ENCODE measurements at places on chromosomes 3 and 15.

DNA sequence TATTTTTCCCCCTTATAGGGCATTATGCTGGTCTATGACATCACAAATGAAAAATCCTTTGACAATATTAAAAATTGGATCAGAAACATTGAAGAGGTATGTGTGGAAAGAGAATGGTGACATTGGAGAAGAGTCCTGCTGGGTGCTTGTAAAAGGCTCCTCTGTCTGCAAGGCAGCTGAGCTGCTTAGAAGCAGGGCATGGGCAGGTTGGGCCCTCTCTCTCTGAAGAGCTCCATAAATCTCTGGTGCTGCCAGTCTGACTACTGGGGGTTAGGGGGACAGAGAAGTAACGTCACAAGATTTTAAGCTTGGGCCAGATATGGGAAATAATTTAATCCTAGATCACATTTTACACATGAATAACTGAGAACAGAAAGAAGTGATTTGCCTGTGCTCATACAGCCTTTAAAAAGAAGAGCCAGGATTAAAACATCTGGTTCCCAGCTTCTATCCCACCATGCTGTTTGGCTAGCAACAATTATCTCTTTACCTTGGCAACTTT, 21.9 kb upstream of the APH1B start:
- DNase-seq, result no peak

GRCh38 chr3:106184540-106185457, 316.0 kb upstream of the CBLB start:
- peak; percentile 24 for DNase-seq

- DNase-seq, result no peak
Measured at GRCh38 chr3:111812701-111813100, 46.4 kb upstream of the PHLDB2 start.

GRCh38 chr3:55409806-55410205, 77.3 kb downstream of the WNT5A start:
- DNase-seq, result no peak

DNA sequence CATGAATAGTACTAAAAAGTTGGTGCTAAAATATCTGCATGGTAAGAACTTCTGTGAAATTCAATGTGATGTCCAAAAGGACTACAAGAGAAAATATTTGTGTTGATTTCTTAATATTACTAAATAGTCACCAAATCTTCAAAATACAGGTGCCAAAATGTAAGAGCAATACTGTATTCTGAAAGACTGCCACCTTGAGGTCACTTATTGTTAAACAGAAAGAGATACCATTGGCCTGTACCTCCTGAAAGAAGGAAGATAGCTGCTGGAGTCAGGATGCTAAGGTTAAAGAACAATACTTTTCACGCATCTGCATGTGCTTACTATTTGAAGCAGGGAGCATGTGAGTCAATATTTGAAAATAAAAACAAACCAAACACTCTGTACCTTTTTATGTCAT, 72.0 kb upstream of the LSAMP start:
- no peak for DNase-seq

DNA sequence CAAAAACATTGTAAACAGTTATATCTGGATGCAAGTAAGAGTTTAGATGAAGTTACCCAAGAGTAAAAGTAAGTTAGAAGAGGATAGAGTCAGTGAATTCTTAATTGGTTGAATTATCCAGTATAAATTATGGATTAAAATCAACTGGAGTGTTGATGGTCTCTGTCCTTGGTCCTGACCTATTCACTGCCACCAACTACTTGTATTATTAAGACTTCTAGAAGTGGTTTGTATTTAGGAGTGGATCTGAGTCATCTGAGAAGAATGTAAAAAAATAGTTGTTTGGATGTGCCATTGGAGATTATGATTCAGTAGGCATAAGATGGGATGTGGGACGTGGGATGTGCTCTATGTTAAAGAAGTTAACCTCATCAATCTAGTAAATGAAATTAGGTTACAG, 86.4 kb downstream of the SYNPR start:
- no peak for DNase-seq

DNA sequence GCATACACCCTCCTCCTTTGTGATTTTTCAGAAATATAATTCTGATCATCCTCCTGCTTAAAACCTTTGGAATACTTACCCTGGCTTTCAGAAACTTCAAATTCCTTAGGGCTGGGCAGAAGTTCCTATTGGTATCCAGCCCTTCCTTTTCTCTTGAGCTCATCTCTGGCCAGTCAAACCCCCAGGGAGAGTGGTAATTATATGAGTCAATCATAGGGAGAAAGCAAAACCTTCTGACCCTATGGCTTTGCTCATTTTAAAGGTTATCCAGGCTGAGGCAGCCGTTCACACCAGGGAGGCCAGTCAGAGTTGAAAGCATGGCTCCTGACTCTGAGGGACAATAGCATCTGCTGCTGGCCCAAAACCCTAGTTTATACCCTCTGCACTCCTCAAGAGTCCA, 23.9 kb upstream of the CTNNB1 start:
- no peak for DNase-seq

DNA sequence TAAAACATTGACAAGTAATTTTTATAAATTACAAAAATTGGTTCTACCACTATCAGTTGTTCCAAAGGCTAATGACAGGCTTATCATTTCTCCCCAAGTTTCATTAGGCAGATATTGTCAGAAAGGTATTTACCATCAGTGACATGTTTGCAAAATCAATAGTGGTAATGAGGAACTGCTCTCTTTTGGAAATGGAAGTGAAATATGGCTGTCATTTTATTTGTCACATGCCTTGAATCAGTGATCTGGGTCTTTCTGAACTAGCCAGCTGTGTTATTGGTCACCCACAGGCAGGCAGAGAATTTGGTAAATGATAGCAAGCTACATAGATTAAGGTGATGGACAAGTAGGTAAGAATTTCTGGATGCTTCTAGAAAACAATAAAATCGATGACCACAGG, 268.0 kb upstream of the ARHGEF26 start:
- no peak for DNase-seq

DNA sequence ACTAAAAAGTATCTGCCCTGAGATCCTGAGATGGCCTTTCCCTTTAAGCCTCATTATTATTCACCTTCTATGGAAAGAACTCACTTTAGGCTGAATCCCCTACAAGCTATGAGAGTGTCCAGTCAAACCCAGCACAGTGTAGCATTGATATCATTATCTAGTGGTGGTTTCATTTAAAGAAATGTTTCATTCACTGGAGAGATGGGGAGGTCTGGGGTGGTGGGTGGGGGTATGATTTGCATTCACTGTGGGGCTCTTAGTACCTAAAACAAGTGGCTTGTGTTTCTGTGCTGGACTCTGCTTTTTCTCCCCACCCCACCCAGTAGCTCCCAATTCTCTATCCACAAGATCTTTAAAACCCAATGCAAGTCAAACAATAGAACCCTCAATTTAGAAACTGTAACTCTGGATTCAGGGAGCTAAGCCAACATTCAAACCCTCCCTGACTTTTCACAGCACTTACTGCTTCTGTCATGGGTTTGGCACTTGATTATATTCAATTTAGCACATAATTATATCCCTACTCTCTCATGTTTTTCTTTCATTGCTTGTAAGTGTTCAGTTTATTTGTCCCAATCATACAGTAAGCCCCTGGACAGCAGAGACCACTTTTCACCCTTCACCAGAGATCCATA, 310.5 kb upstream of the THBS1 start:
- DNase-seq, result no peak

DNA sequence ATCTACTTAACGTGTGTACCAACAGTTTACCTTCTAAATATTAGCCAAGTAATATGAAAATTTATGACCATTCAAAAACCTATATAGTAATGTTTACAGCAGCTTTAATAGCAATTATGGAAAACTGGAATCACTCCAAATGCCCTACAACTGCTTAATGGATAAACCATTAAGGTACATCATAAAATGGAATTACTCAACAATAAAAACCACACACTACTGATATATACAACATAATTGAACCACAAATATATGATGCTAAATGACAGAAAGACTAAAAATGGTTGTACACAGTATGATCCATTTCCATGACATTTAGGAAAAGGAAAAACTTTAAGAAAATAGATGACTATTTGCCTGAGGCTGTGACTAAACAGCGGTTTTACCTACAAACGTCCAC, 467.1 kb upstream of the EPHA6 start:
- no peak for DNase-seq

DNA sequence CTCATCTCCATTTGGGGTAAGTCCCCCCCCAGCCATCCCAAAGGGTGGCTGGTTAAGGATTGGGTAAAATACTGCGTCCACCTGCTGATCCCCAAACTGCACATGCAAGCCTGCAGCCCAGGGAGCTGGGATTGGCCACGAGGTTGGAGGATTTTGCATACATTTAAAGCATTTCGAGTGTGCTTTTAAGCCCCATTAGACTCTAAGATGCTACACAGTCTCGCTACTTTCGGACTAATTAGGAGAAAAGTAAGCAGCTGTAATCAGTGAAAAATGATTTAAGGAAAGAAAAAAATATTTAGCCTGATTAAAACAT, 23.9 kb downstream of the SLC6A6 start:
- no peak for DNase-seq

DNA sequence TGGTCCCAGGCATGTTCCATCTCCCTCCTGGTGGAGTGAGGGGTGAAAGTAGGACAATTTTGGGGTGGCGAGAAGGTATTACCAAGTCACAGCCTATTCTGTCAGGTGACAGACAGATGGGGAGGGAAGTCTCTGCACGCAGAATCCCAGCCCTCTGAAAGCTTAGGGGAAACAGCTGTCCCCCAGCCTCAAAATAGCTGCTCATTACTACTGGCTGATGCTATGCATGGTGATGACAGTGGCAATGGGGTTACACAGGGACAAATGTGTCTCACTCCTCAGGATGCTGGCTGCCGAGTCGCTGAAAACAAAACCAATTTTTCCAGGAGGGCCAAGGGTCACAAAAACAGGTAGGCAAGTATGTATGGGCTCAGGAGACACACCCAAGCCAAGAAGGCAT, 68.8 kb upstream of the OXTR start:
- DNase-seq, result no peak

DNA sequence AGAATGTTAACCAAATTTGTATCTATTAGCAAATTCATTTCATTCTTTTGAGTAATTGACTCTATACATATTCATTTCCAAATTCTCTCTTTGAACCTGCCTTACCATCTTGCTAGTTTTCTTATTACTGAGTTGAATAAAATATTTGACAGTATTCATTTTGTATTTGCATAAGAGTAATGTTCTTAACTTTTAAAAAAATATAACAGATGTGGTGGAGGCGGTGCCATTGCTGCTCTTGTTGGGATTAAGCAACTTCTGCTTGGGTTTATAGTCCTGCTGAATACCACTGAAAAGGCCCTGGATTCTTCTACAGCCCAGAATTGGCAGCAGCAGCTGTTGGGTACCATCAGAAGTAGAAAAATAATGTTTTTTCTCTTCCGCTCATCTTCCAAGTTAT, 148.9 kb upstream of the PEX5L start:
- DNase-seq, result no peak

- no peak for DNase-seq
Measured at GRCh38 chr3:47855461-47856383, 52.8 kb downstream of the DHX30 start.

DNA sequence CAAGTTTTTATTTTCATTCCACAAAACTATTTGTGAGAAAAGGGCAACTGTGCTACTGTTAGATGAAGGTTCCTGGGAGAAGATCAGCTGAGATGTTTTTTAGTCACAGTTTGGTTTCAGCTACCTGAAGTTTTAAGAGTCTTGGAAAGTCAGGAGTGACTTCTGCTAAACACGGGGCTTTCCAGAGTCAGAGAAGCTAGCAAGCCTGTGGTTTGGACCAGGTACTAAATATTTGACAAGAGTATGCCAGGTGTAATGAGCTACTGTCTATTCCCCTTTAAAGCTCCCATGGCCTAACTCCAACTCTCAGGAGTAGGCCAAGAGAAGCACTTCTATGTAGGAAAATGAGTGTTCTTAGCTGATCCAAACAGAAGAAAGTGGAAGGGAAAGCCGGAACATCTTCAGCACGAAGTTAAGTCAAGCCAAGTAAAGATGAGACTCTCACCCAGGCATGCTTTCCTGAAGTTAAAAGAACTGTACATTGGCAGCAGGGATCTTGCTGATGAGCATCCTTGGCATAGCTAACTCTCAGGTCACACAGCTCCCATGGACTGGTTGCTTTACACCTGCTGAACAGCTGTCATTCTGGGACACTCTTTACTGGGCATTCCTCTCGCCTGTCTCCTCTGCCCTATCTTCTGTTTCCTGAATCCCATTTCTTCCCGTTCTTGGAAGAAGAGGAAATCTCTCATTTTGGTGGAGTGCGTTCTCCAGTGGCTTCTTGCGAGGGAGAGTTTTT, 22.5 kb downstream of the TM4SF18 start:
- no peak for DNase-seq

Measured in CD4-positive, alpha-beta T cell treated with Interleukin-12 subunit alpha and Interleukin-12 subunit beta, for 1 hour (primary cell).